Uterus (tissue), 4 donors: ENCODE measurements at places on chromosomes 7 and 10. TPM values are rescaled to one million over a fixed set of nuclear protein-coding genes. Genes with fewer than 3 reads are reported as not detected.

GRCh38 chr10:24120646-24121045 lies 88.3 kb upstream of the KIAA1217 start:
- DNase-seq = no peak

- no peak for DNase-seq
Measured at GRCh38 chr7:70726951-70727378, 405.0 kb upstream of the GALNT17 start.

DNA sequence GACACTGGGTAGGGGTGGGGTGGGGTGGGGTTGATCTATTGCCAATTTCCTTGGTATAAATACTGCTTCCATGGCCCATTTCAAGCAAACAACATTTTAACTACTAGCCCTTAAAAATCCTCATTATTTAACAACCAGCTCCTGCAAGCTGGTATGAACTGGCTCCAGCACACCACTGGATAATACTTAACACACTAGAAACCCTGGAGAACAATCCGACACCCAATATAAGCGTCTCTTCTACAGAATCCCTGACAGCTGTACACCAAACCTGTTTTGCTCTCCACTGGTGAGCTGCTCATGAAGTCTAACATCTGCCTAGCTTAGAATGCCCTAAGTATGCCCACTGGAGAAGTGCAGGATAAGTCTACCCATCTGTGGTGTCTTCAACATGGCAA lies 116.8 kb downstream of the HIPK2 start:
- DNase-seq = no peak

DNA sequence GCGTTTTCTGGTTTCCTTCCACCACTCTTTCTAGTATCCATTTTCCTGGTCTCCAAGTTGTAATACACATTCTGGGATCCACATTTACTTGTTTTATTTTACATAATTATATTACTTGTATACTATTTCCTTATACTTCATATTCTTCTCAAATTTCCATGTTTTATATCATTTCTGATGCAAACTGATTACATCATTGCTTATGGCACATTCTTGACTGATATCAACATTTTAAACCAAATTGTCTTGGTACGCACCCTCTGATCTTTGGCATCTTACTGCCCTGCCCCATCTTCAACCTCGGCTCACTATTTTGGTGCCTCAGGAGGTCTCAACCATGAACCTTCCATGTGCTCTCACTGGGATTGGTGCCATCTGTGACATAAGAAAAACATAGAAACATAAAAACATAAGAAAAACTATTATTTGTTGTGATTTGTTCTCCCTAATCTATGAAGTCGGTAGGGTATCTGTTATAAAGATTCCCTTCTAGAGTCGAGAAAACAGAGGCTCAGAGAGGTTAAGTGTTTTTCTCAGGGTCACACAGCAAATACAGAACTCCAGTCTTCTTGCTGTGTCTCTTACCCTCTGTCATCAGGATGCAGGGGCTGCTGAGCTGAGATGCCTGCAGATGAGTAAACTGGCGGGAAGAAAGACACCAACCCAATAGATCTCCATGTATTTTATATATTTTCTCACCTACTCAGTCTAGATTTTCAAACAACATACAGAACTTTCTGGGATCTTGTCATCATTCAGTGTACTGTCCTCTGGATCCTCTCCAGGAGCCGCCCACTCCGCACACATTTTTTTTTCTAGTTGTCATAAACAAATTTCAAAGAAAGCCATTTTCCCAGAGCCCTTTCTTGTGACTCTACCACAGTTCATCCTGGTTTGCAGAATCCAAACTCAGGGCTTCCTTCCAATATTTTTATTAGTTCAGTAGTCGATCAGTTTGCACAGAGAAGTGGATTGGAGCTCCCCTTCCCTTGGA lies 79.5 kb downstream of the PARP12 start:
- DNase-seq = no peak

GRCh38 chr10:513393-513792 lies 176.1 kb downstream of the DIP2C start:
- no peak for DNase-seq

GRCh38 chr7:71132127-71132376 lies at the start of gene GALNT17:
Gene GALNT17 (plus strand): TSS chr7:71132144.
- no peak for DNase-seq

DNA sequence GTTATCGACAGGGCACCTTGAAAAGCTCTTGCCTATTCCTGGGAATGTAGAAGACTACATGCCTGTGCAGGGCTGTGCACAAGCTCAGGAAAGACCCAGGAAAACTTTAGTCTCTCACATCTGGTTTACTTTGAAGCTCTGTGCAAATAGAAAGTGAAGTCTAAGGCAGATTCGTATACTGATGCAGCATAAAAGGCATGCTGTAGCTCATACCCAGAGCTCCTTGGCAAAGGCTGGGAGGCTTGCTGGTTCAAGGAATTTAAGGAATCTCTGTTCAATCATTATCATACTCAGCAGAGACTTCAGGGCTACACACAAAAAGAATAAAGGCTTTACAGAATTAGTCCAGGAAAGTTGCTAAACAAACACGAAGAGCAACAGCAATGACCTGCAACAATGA lies 192.0 kb downstream of the OTUD1 start:
- DNase-seq = no peak

Gene FAM25G
- total RNA-seq = not detected

Gene OR2A42
- not detected for total RNA-seq

Gene RAPGEF5
- 49.8 TPM for total RNA-seq

Gene KIFBP
- 49.2 TPM for total RNA-seq

Gene ATP6V0E2
- total RNA-seq = 2.6 TPM

Gene METTL27
- total RNA-seq = 1.5 TPM

Gene CACNA2D1
- total RNA-seq = 54.1 TPM

Gene SVIL
- 108 TPM for total RNA-seq
